ENCODE measurements at places on chromosomes 5 and 9.

- DNase-seq, result no peak
Observed at GRCh38 chr9:84111726-84112125, 131.1 kb downstream of the RMI1 start.

DNA sequence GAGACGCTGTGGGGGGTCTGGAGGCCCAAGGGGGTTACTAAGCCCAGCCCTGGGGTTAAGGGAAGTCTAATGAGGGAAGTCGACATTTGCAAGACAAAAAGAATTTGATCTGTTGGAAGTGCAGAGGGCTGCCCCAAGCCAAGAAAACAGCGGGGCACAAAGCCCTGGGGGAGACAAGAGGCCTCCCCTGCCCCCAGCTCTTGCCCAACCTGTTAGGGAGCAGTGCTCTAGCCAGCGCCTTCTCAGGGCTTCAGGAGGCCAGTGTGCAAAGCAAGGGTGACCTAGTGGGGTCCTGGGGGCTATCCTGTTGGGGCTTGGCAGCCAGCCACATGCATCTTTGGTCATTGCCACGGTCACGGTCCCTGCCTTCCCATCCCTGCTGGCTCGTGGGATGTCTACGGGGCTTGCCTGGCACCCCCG lies 25.2 kb downstream of the GFI1B start:
- DNase-seq, result no peak

DNA sequence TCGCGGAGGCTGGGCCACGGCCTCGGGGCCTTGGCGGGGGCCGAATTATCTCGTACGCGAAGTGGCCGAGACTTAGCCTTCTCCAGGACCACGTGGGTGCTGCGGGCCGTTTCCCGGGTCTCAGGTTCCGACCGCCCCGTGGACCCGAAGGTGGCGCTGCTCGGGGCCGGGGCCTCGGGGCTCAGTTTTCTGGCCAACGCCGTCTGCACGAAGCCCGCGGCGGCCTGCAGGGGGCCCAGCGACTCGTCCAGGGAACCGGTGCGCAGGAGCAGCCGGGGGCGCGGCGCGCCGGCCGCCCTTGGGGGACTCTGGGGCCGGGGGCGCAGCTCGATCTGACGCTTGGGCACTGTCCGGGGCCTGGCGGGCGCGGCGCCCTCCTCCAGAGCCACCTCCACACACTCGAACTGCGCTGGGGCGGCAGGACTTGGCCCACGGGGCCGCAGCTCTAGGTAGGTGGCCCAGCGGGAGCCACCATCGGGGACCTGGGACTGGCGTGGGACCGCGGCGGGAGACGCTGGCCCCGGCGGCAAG lies 716 bp downstream of the PROB1 start:
- DNase-seq, result peak; percentile 29

DNA sequence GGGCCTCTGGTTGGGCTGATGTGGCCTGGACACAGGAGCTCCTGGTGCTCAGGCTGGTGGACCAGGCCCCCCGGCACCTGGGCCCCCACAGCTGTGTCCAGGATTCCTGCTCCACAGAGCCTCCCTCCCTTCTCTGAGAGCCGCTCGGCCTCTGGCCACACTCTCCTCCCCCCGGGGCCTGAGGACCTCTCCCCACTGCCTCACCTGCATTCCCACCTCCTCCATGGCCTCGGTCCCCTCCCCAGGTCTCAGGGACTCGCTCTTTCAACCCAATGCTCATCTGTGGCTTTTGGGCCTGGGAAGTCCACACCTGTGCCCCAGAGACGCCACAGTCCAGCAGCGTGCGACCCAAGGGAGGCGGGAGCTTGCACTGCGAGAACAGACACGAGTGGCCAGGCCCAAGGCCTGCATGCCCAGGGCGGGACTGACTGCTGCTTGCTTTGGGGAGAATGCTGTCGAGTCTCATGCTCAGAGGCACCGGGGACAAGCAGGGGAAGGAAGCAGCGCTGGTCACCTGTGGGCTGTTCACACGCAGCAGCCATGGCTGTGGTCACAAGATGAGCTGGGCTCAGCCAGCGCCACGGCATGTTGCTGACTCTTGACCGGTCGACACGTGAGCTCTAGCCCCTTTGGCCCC lies 14.6 kb downstream of the PAEP start:
- no peak for DNase-seq

DNA sequence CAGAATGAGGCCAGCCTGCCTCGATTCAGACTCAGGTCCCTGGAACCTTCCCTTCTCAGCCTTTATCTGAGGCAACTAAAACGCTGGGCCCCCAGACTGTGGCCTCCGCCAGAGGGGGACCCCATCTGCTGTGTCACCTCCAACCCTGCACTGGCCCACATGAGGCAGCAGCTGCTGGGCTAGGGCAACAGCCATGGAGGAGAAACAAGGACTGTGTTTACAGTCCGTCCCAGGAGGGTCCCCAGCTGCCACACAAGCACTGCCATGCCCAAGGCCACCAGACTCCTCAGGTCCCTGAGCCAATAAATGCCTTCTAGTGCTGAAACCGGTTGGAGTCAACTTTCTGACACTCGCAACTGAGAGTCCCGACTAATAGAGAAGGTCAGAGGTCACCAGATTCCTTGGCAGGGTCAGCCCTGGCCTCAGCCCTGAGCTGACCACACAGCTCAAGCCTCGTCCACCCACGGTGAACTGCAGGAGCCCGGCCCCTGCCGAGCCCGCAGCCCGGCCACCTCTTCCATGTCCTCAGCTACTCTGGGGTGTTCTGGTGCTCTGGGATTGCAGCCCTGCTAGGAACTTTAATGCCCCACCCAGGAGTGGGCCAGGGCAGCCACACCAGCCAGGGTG lies 77.0 kb downstream of the ZNF354C start:
- DNase-seq, result no peak
